ENCODE measurements at places on chromosomes 16 and 17. TPM values are rescaled to one million over a fixed set of nuclear protein-coding genes. Genes with fewer than 3 reads are reported as not detected.

DNA sequence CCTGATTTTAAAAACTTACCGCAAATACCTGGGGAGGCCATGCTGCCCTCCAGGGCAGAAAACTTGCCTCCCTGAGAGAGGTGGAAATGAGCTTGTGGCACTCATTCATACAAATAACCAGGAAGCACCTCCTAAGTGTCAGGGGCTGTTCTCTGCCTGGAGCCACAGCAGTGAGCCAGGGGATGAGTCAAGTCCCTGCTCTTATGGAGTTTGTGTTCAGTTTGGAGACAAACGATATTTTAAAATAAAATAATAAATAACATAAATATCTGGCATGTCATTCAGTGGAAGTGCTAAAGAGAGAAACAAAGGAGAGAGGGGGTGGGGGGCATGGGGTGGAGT, 313.8 kb downstream of the C16orf95 start:
- peak; percentile 2 for DNase-seq
- H3K4me1 ChIP-seq = no peaks in the 10 kb centered on the region
- peaks cover 4% of the 10 kb centered on the region for H3K36me3 ChIP-seq
- no peak overlapping the region for H3K27ac ChIP-seq
- no peaks in the 10 kb centered on the region for H3K27me3 ChIP-seq

- no peak for DNase-seq
- H3K27me3 ChIP-seq = no peaks in the 10 kb centered on the region
- no peak overlapping the region for H3K27ac ChIP-seq
- no peaks in the 10 kb centered on the region for H3K4me1 ChIP-seq
Measured at GRCh38 chr16:87723226-87723623, 42.6 kb downstream of the KLHDC4 start.

- H3K36me3 ChIP-seq = peaks cover 11% of the 10 kb centered on the region
- H3K27me3 ChIP-seq = peaks cover 30% of the 10 kb centered on the region
- peak overlapping the region; percentile 96 for H3K4me3 ChIP-seq
- H3K27ac ChIP-seq = no peak overlapping the region
- DNase-seq = no peak
Measured at GRCh38 chr16:55481023-55481422, 2.0 kb downstream of the MMP2 start.

DNA sequence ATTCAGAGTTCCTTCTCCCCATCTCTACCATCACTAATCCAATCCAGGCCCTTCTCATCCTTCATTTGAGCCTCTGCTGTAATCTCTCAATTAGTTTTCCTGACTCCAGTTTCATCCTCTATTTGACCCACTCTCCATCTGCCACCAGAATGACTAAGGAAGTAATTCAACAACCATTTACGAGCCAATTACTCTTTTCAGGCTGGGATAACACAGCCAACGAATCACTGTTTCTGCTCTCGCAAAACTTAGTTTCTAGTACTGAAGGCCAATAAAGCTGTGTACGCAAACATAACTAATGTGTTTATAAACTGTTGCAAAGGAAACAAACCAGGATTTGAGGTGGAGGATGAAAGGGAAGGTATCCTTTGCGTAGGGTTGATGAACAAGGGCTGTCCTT, 53.7 kb downstream of the MAP2K6 start:
- no peak overlapping the region for H3K4me3 ChIP-seq
- H3K27me3 ChIP-seq = no peaks in the 10 kb centered on the region
- H3K27ac ChIP-seq = no peak overlapping the region
- peaks cover 10% of the 10 kb centered on the region for H3K4me1 ChIP-seq
- peaks cover 23% of the 10 kb centered on the region for H3K36me3 ChIP-seq

The TBC1D3H gene
- total RNA-seq = not detected

GRCh38 chr17:59752922-59753321, 45.5 kb downstream of the VMP1 start:
- no peak overlapping the region for H3K4me3 ChIP-seq
- no peaks in the 10 kb centered on the region for H3K27me3 ChIP-seq
- H3K4me1 ChIP-seq = no peaks in the 10 kb centered on the region
- DNase-seq = no peak

The SLC16A6 gene
- total RNA-seq = 0.33 TPM

DNA sequence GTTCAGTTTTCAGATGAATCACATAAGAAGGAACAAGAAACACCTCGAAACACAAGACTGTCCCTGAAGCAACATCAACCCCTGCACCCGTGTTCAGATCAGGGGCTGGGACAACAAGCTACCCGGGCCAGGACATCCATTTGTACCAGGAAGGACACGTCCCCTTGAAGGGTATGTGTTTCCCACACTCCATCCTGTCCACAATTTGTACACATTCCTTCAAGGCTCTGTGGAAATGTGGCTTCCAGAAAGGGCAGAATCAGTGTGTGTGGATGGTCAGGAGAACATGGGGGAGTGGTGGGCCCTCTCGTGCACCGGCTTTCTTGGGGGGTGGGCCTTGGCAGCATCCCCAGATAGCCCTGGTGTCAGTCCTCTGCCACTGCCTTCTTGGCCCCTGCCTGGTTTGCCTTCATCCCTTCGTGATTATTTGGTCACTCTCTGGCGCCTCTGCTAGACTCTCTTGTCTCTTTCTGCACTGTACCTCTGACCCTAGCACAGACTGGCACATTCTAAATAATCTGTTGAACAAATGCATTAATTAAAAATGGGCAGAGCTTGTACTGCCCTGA, 10.3 kb downstream of the KIFC3 start:
- no peak overlapping the region for H3K27ac ChIP-seq
- H3K4me1 ChIP-seq = no peaks in the 10 kb centered on the region
- H3K27me3 ChIP-seq = no peaks in the 10 kb centered on the region
- no peak overlapping the region for H3K4me3 ChIP-seq
- no peaks in the 10 kb centered on the region for H3K36me3 ChIP-seq

The QPRT gene
- total RNA-seq = 107 TPM

GRCh38 chr17:57271821-57272220, 15.5 kb downstream of the MSI2 start:
- no peaks in the 10 kb centered on the region for H3K27me3 ChIP-seq
- no peak for DNase-seq
- H3K36me3 ChIP-seq = peaks cover 63% of the 10 kb centered on the region
- H3K27ac ChIP-seq = no peak overlapping the region

The PRR11 gene
- total RNA-seq = 70.6 TPM

- no peak overlapping the region for H3K4me3 ChIP-seq
- no peak overlapping the region for H3K27ac ChIP-seq
- H3K27me3 ChIP-seq = no peaks in the 10 kb centered on the region
Measured at GRCh38 chr17:4310354-4311060, 46.7 kb upstream of the ANKFY1 start.

DNA sequence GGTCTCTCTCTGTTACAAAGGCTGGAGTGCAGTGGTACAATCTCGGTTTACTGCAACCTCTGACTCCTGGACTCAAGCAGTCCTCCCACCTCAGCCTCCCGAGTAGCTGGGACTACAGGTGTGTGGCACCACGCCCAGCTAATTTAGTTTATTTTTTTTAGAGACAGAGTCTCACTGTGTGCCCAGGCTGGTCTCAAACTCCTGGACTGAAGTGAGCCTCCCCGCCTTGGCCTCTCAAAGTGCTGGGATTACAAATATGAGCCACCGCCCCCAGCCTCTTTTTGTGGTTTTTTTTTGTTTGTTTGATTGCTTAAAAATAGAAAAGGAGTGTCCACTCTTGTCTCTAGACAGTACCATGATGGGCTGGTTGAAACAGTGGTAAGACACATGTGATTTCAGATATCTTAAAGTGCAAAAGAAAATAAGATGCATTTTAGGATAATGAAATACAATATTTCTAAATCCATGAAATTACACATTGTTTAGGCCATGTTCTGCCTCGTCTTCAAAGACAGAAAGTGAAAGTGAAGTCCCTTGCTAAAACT, 27.4 kb downstream of the KIAA0513 start:
- no peaks in the 10 kb centered on the region for H3K4me1 ChIP-seq
- H3K36me3 ChIP-seq = no peaks in the 10 kb centered on the region
- no peaks in the 10 kb centered on the region for H3K27me3 ChIP-seq
- DNase-seq = no peak
- no peak overlapping the region for H3K27ac ChIP-seq
- no peak overlapping the region for H3K4me3 ChIP-seq

DNA sequence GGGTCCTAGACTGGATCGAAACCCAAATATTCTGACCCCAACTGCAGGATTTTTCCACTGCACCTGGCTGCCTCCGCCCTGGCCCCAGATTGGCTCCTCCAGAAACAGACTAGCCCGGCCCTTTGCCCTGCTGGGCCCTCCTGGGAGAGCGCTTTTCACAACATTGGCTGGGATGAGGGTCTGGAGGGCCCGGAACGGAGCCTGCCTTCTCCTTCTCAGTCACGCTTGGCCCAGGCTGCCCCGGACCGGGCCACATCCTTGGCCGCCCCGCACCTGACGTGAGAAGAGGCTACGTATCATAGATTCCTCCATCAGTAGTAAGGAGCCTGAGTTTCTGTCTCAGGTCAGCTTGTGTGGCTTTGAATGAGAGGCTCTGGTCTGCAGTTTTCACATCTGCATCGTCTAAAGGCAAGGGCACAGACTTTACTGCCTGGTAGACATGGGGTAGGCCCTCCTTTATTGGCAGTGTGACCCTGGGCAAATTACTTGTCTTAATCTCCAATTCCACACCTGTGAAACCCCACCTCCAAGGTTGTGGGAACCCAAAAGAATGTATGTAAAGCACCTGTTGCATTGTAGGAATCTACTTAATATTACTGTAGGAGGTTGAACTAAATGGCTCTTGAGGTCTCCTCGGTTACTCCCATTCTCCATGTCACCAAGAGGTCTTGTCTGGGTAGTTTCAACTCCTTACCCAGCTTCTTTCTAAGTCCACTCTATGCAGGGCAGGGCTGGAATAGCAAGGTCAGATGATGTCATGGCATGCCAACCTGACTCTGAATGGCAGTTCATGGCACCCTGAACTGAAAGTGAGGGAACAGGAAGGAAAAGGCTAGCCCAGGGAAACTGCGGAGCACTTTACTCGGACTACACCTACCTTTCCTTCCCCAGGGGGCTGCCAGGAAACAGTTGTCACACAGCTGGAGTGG, 661 bp downstream of the LRRC3C start:
- peaks cover 5% of the 10 kb centered on the region for H3K36me3 ChIP-seq
- H3K27ac ChIP-seq = peak overlapping the region; percentile 76
- H3K27me3 ChIP-seq = no peaks in the 10 kb centered on the region
- peak overlapping the region; percentile 89 for H3K4me3 ChIP-seq
- H3K4me1 ChIP-seq = peaks cover 5% of the 10 kb centered on the region

GRCh38 chr16:56862776-56863175, 2.2 kb upstream of the SLC12A3 start:
- no peak for DNase-seq
- no peak overlapping the region for H3K4me3 ChIP-seq
- H3K27me3 ChIP-seq = no peaks in the 10 kb centered on the region
- H3K36me3 ChIP-seq = no peaks in the 10 kb centered on the region

GRCh38 chr16:1057252-1057932, 15.2 kb upstream of the SSTR5 start:
- peaks cover 4% of the 10 kb centered on the region for H3K36me3 ChIP-seq
- no peaks in the 10 kb centered on the region for H3K27me3 ChIP-seq
- no peaks in the 10 kb centered on the region for H3K4me1 ChIP-seq
- no peak overlapping the region for H3K27ac ChIP-seq

DNA sequence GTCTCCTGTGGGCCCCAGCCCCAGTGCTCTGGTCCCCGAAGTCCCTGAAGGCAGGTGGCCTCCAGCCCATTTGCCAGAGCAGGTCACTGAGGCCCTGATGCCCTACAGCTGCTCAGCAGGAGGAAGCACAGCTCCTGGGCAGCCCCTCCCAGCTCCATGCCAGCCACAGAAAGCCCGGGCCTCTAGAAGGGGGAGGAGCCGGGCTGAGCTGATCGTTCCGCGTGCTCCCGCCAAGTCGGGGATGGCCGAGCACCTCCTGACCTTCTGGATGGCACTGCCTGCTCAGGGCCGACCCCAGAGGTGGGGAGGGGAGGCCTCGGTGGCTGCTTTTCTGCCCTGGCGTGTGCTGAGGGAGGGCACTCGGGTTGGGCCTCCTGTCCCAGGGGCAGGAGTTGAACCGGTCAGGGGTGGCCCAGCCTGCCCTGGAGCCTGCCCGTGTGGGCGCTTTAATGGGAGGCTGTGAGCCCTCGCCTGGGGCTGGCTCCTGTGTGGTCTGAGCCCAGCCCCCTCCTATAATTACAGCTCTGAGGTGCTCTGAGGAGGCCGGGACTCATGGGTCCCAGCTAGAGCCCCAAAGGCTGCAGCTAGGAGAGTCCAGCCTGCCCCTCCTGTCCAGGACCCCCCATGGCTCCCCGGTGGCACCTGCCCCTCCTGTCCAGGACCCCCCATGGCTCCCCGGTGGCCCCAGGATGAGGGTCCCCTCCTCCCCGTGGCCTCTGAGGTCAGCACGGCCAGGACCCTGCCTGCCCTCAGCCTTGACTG, 29.7 kb downstream of the ZFPM1 start:
- DNase-seq = no peak
- no peaks in the 10 kb centered on the region for H3K27me3 ChIP-seq
- H3K4me1 ChIP-seq = no peaks in the 10 kb centered on the region
- H3K4me3 ChIP-seq = no peak overlapping the region
- no peaks in the 10 kb centered on the region for H3K36me3 ChIP-seq

GRCh38 chr16:85062845-85063244, 35.2 kb downstream of the KIAA0513 start:
- H3K4me3 ChIP-seq = no peak overlapping the region
- no peak for DNase-seq
- no peaks in the 10 kb centered on the region for H3K27me3 ChIP-seq
- no peaks in the 10 kb centered on the region for H3K36me3 ChIP-seq

GRCh38 chr17:40419559-40420331, 2.0 kb upstream of the TOP2A start:
- H3K4me3 ChIP-seq = no peak overlapping the region
- no peak overlapping the region for H3K27ac ChIP-seq
- no peaks in the 10 kb centered on the region for H3K27me3 ChIP-seq
- no peaks in the 10 kb centered on the region for H3K4me1 ChIP-seq
- DNase-seq = no peak
- H3K36me3 ChIP-seq = peaks cover 12% of the 10 kb centered on the region

DNA sequence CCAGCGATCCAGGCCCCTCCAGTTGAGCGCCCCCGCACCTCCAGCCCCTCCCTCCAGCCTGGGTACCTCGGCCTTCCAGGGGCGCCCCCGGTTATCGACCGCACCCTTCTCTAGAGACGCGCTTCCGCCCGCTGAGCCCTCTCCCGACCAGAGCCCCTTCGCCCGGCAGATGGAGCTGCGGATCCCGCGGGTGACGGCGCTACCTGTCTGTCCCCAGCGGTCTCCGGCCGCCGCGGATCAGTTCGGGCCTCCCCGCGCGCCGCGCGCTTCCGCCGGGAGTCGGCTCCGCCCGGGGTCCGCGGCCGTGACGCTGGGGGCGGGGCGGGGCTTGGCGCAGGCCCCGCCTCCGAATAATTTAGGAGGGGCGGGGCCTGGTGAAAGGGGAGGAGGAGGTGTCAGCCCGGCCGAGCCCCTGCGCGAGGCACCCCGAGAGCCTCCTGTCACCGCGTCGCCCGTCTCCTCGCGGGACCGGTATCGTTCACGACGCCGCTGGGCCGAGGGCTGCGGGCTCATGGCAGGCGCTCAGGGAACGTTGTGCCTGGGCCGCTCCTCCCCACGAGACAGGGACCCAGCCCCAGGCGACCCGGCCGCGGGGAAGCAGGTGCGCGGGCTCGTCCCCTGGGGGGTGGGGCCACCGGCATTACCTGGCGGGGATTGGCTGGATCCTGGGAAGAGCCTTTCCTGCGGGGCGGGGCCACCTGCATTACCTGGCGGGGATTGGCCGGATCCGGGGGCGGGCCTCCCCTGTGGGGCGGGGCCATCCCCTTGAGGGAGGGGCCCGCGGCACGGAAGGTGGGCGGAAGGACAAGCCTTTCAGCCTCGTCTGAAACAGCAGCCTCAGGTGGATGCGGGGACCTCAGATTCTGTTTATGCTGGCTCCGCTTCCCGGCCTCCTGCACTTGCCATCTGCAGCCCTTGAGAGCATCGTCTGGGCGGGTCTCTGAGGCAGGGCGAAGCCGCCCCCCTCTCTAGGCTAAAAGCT, at the start of gene SPATA2L:
Gene SPATA2L, minus strand, starts transcription at position 281 of the 982 bp plus-strand sequence. CDS start 473 bp downstream, outside the sequence.
- DNase-seq = peak; percentile 98
- H3K4me3 ChIP-seq = peak within 1 kb of the TSS; percentile 81
- no peaks in the 10 kb centered on the region for H3K27me3 ChIP-seq

Data from H9 (cell line).